ENCODE measurements at places on chromosomes 7 and 10. TPM values are rescaled to one million over a fixed set of nuclear protein-coding genes. Genes with fewer than 3 reads are reported as not detected.

- ATAC-seq: no peak
Measured at GRCh38 chr10:128723631-128724205, 597.5 kb upstream of the MKI67 start.

STRA8 gene
- total RNA-seq: not detected

GRCh38 chr10:118036281-118036875 lies 10.4 kb downstream of the RAB11FIP2 start:
- no peak for ATAC-seq

CYP3A7 gene
- total RNA-seq: not detected

DNA sequence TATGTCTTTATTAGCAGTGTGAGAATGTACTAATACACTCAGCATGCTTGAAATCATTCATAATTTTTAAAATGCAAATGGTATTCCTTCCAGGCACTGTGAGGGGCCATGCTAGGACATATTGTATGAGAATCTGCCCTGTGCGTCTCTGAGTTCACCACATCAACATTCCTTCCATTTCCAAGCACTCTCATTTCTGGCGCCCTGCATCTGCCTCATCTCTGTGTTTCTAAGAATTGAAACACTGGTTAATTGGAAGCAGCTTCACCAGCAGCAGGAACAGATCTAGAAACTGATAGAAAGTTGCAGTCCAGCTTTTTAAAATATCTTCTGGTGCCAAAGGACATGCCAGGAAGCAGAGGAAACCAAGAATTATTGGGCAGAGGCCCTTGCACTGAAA lies 555.9 kb upstream of the DPP6 start:
- no peak for ATAC-seq

GPC2 gene
- total RNA-seq: 3.4 TPM

DNA sequence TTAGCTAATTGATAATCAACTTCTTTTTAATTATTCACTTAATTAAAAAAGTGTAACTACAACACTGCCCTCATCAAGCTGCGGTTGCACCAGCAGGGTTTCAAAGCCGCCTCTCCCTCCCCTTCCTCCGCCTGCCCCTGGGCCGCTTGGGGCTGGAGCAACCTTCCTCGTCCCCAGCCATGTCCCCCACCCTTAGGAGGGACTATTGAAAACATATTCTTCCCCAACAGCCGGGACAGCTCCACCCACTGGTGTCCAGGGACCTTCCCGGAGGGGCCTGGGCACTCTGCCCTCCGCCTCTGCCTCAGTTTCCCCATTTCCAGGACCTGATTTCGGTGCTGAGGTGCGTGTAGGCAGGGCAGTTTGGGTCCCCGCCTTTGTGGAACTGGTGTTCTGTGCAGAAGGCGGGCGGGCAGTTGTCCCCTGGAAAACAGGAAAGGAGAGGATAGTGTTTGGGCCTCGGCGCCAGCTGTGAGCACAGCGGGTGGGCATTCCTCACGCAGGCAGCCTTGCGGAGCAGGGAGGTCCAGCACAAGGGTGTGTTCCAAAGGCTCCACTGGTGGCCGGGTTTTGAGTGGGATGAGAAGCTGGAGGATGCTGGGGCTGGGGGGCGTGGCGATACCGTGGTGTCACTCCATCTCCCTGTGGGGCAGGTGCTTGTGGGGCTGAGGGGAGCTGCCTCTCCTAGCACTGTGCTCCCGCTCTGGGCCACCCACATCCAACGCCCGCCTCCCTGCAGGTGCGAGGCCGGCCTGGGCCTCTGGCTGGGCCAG lies 15.7 kb downstream of the UNCX start:
- no peak for ATAC-seq

HOXA6 gene
- total RNA-seq: 12.7 TPM

DNA sequence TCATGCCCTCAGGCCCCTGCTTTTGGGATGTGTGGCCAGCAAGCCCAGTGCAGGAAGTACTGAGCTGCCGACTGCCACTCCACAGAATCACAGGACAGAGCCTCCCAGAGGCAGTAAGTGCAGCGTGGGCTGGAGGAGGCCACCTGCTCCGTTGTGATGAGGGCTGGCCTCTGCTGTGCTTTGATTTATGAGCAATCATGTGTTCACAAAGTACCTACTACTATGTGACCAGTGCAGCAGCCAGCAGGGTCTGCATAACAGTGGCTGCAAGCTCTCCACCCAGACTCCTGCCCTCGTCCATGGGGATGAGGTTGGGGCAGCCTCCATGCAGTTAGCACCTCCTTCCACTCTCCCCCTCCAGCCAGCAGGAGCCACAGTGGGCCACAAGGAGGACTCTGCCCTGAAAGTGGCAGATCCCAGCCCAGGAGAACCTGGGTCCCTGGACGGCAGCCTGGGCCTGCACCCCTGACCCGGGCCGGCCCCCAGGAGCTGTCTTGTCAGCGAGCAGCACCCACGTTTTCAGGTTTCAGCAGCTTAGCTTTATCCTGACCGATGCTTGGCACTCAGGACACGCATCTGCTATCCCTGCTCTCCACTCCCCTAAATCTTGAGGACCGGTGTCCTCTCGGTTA lies 37.7 kb upstream of the INSIG1 start:
- ATAC-seq: no peak

DNA sequence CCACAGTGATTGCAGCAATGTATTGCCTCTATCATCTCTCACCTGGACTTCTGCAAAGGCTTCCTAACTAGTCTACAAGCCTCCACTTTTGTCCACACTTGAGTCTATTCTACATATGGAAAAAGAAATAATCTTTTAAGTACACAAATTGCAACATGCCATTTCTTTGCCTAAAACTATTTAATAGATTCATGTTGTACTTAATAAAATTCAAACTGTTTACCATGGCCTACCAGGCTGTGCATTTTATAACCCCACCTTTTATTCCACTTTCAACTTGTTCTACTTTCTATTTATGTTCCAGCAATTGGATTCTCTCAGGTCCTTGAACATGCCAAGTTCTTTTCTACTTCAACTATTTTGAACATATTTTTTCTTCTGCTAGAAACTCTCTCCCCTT lies 128.7 kb downstream of the GPR85 start:
- ATAC-seq: no peak

DNA sequence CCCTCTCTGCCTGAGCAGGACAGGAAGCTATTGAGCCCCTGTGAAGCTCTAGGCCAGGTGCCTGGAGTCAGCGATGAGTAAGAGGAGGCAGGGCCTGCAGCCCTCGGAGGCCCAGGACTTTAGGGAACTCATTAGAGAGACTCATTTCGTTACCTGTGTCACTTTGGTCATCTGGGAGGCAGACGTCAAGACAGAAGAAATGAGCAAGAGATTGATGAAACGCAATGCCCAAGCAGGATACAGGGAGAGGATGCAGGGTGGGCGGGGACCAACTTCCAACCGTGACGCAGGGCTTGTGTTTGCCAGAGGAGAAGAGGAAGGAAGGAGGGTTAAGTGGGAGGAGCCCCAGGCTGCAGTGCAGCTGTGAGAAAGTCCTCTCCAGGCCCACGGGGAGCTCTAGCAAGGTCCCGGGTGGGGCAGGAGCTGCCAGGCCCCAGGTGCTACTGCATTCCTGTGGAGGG lies 26.4 kb upstream of the GNA12 start:
- peak; percentile 84 for ATAC-seq

- peak; percentile 64 for ATAC-seq
Measured at GRCh38 chr7:51316262-51316665, 345 bp downstream of the COBL start.

DNA sequence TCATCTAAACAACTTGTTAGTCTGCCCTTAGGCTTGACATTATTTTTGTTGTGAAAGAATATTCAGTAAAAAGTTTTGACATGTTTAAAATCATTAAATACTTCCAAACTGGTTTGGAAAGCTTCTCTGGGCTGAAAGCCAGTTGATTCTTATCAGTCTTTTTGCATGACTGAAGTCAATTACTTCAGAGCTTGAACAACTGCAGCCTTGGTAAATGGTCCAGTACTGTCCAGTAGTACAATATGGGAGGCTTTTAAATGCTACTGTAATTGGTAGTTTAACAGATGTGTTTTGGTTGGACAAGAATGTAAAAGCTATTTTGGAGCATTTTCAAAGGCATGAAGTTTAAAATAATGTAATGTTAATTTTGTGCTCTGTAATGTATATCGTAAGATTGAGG lies 103.4 kb downstream of the SDK1 start:
- ATAC-seq: no peak

COMMD3 gene
- total RNA-seq: 27.3 TPM

INPP5A gene
- 167 TPM for total RNA-seq

ITPRID1 gene
- total RNA-seq: not detected

DNA sequence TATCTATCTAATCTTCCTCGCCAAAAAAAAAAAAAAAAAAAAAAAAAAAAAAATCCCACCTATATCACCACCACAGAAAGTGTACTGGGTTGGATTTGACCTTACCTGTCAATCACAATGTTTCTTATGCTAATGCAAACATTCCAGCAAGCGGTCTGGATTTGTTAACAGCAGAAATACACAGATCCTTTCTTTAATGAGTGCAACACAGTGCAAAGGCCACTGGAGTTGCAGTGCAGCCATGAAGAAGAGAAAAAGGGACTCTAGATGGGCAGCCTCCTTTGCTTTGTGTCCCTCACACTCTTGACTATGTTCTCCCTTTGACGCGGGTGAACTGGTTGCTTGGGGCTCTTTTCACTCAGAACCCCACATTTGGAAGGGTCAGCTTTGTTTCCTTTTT lies 127.3 kb upstream of the PRKCQ start:
- no peak for ATAC-seq

GRCh38 chr10:80552151-80552646 lies 14.5 kb downstream of the SH2D4B start:
- ATAC-seq: peak; percentile 76

TCERG1L gene
- total RNA-seq: not detected

GRM3 gene
- not detected for total RNA-seq

NPFFR1 gene
- total RNA-seq: not detected

- peak; percentile 65 for ATAC-seq
Measured at GRCh38 chr7:140214075-140214684, 37.4 kb upstream of the KDM7A start.

GRCh38 chr10:50629495-50630122 lies 5.9 kb upstream of the SGMS1 start:
- ATAC-seq: no peak

Data from gastroesophageal sphincter (tissue), 4 donors.